ENCODE measurements at places on chromosomes 1 and 21. TPM values are rescaled to one million over a fixed set of nuclear protein-coding genes. Genes with fewer than 3 reads are reported as not detected.

DNA sequence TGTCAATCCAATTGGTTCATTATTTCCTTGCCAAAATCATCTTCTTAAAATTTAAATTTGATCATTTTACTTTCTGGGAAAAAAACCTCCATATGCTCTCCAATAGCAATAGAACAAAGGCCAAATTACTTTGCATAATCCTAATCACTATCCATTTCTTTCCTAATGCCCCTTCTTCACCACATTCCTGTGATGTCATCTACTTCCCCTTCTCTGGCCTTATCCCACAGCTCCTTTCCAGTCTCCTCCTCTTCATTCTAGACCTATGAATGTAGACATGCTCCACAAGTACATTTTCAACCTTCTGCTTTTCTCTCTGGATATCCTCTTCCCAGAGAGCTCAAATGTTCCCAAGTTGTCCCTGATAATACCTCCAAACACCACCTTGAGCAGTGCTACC, 216.6 kb downstream of the MRPL39 start:
- no peak for DNase-seq

The SH3BP5L gene
- 20.4 TPM for polyA plus RNA-seq

- DNase-seq, result no peak
These were observed 392.6 kb downstream of the NTNG1 start for GRCh38 chr1:107533436-107533835.

DNA sequence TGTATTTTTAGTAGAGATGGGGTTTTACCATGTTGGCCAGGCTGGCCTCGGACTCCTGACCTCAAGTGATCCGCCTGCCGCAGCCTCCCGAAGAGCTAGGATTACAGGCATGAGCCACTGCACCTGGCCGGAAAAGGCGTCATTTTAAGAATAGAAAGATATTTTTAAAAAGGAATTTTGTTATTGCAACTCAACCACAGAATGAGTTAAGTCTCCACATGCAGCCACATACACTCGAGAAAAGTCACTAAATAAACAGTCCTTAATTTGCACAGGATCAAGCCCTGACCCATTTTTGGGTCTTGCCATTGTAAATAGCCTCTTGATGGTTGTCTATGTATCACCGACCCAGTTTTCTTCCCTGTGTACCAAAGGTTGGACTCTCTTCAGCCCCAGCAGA, 85.5 kb downstream of the FBXO2 start:
- DNase-seq, result no peak

The ALX3 gene
- polyA plus RNA-seq, result not detected

DNA sequence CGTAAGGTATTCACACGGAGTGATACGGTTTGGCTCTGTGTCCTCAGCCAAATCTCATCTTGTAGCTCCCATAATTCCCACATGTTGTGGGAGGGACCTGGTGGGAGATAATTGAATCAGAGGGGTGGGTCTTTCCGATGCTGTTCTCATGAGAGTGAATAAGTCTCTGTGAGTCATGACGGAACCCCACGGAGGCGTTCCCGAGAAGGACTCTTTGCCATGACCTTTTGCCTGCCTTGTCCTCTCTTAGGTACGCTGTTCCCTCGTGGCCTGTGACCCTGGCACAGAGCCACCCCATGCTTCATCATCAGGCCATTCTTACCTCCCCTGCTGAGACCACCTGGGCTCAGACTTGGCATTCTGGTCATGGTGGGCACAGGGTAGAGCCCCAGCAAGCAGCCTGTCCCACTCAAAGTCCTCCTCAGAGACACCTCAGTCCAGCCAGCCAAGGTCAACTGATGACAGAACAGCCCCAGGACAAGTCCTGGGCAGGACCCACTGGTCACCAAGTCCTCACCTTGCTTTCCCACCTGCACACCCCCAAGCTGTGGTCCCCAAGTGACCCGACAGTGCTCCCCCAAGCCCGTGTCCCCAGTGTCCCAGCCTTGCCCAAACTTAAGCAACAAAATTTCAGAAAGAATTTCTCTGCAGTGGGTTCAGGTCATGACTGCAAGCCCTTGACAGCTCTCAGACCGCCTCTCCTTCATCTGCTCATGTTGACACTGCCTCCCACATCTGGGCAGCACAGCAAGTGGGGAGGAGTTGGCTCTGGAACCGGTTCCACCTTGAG, 158.4 kb downstream of the ACTL8 start:
- DNase-seq, result no peak
